NCI-H2107 (cell line): ENCODE measurements at places on chromosomes 11 and 22.

DNA sequence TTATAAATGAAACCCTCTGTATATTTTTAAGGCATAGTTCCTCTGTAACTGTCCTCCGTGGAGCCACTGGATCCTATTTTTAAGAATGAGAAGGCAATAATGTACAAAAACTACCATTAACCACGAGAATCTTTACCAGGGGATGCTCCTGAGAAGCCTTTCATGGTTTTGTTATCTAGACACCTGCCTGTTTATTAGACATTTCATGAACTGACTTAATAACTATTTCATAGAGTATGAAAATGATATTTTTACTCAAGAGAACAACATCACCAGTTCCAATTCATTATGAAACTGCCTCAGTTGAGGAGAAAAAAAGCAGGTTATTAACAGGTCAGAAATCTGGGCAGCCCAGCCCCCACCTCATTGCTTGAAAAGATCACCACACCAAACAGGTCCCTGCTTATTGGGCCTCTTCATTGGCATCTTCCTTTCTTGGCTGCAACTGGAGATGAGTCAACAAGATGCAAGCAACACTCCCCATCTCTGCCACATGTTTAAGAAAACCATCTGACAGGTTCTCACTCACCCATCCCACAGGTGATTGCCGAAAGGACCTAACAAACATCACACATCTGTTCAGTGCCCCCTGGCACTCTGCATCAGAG, 27.8 kb downstream of the ETS1 start:
- DNase-seq, result no peak

GRCh38 chr11:6402561-6402981, 12.3 kb downstream of the SMPD1 start:
- no peak for DNase-seq

GRCh38 chr11:16883174-16883573, 131.0 kb downstream of the PLEKHA7 start:
- peak; percentile 46 for DNase-seq

DNA sequence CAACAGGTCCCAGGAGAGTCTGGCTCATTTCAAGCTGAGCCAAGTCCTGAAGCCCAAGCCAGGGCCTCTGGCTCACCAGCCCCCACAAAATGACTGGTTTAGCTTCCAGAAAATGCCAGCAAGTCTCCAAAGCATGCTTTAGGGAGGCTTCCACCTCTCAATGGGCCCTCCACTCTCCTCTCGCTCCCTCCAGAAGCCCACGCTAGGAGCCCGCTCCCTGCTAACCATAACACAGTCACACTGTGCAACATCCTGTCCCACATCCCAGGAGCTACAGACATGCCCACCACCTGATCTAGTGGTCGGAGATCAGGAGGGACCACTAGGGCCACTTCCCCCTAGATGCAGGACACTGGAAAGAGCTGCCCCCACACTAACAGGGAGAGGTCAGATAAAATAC, 6.9 kb downstream of the SULT4A1 start:
- no peak for DNase-seq

GRCh38 chr11:27642954-27643353, 57.3 kb downstream of the BDNF start:
- no peak for DNase-seq

- DNase-seq, result no peak
Observed at GRCh38 chr11:47318166-47318565, 34.3 kb downstream of the MYBPC3 start.

- DNase-seq, result no peak
Observed at GRCh38 chr22:28801845-28802594, 1.7 kb upstream of the XBP1 start.

DNA sequence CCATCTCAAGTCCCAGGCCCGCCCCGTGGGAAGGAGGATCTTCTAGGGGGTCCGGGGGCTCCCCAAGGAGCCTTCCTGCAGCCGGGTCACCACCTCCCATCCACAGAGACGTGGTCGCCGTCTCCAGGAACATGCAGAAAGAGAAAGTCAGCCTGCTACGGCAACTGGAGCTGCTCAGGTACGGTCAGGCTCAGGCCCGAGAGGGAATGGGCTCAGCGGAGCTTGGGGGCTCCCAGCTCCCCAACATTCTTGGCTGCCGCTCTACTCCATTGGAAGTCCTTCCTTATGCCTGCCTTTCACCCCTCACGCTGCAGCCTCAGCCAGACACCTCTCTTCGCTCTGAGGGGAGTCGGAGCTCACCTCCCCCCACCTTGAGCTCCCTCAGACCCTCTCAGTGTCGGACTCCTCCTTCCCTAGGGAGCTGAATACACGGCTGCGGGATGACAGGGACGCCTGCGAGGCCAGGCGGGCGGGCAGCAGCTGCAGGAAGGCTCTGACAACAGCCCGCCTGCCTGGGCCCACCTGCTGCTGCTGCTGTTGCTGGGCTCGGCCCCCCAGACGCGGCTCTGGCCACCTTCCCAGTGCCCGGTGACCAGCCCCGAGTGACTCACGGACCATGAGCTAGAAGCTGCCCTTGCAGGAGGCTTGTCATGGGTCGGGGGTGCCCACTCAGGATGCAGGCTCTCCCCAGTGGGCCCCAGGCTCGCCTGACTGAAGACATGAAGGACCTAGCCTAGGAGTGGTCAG, 1.5 kb upstream of the CD151 start:
- DNase-seq, result no peak

GRCh38 chr11:12289667-12290476, 87.5 kb upstream of the PARVA start:
- no peak for DNase-seq

DNA sequence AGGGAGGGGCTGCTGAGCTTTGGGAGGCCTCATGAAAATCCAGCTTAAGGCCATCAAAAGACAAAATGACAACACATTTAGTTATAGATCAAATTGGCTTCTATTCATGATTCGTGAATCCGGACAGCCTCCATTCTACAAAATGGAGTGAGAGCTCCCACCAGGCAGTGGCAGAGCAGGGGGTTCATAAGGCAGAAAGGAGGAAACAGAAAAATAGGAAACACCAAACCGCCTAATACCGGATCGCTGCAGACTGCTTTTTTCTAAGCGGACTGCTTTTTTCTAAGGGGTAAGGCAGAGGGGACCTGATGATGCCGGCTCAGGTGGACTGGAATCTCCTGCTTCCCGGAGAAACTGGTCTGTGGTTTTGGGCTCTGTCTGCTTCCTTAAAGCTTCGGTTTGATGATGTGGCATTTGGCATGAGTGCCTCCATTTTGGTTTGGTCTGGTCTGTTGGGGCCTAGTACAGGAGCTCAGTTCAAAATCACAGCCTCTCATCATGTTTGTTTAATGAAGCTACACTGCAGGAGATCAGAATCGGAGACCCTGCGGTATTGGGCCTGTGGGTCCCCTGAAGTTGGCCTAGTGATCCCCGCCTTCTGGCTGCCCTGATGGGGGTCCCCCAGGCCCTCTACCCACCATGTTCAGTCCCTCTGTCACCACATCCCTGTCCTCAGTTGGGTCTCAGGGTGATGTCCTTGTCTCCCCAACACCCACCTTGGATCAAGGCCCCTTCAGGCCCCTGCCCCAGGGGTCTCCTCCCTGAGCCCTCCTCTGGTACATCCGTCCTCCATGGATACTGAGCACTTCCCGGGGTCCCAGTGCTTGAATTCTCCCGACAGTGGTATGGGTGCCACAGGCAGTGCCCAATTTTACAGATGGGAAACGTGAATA, 1.2 kb downstream of the ALDH3B1 start:
- no peak for DNase-seq

- no peak for DNase-seq
Observed at GRCh38 chr22:41770715-41771468, 29.6 kb upstream of the CCDC134 start.

DNA sequence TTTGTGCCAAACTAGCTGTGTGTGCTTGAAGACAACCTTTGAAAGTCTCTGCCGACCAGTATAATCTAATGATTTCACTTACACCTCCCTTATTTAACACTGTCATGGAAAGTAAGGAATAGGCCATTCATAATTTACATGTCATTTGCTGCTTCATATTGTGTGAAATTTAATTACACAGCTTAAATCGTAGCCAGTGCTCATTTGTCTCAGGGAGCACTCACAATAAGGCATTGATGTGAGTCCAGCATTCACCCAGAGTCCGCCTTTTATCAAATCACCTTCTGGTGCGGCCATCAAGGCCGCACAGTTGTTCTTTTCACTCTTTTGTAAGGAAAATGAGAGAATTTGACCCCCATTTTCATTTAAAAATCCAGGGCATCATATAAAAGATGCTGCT, 46.9 kb downstream of the PAX6 start:
- DNase-seq, result no peak

- DNase-seq, result no peak
Observed at GRCh38 chr11:131675121-131675888, 304.9 kb downstream of the NTM start.

GRCh38 chr11:121035780-121036179, 11.9 kb downstream of the TBCEL start:
- DNase-seq, result no peak

DNA sequence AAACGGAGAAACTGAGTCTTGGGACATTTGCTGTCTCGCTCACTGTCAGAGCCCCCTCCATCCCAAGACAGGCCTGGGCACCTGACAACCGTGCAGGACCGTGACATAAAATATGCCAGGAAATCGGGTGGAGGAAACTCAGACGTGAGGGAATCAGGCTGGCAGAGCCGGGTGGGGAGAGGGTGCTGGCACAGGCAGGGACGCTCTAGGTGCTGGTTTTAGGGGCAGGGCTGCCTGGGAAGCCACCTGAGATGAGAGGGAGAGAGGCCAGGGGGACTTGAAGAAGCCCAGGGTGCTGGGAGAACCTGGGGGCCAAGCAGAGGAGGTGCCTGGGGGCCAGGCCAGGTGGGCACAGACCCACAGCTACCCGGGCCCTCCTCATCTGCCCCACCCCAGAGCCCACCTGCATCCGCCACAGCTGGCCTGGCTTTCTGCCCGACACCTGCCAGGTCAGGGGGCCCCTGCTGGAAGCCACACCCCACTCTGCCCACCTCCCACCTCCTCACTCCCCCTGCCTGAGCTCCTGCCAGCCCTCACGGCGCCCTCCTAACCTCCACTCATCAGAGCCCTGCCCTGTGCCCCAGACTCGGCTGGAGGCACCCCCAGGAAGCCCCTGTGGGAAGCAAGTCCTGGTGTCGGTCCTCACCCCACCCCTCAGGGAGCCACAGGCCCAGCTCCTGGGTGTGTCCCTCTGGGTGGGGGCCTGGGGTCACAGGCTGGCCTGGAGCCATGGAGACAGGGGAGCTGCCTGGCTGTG, 27.3 kb upstream of the MUC5AC start:
- no peak for DNase-seq

GRCh38 chr11:133955081-133955891, 1.5 kb downstream of the IGSF9B start:
- peak; percentile 33 for DNase-seq

DNA sequence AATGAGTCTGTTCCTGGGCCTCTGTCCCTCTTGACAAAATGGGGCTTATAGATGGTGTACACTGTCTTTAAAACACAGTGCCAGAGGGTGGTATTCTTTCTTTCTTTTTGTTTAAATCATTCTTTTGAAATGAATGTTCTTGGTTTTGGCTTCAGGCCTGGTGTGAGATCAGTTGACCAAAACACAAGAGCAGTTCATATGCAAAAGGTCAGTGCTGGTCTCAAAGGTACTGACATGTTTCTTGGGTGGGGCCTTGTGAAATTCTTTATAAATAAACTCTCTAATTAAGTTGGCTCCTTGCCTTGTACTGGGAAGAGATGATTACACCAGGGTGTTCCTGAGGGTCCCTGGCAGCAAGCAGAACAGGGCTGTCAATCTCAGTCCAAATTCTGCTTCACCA, 110.0 kb downstream of the FBXO7 start:
- DNase-seq, result no peak

DNA sequence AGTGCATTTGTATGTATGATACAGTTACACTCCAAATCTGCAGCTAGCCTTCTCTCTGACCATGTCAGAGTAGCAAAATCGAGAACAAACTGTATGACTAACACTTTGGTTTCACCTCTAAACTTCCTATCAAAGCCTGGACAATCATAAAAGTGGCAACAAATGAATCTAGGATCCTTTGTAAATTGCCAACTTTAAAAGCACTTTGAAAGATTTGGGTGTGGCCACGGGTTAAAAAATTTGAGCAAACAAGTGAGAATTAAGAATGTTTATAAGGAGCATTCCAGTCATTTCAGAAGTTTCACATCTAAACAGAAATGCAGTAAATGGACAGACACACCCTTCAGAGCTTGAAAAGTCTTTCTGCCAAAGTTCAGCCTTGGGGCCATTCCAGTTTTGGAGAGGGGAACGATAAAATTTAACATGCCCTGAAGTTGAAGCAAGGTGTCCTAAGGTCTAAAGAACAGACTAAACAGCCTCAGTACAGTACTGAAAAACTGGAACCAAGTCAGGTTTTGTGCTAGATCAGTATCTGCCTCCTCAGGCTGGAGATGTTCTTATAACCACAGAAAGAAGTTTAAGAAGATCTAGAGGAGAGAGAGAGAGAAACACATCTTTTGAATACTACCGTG, 181.9 kb upstream of the BDNF start:
- DNase-seq, result no peak

DNA sequence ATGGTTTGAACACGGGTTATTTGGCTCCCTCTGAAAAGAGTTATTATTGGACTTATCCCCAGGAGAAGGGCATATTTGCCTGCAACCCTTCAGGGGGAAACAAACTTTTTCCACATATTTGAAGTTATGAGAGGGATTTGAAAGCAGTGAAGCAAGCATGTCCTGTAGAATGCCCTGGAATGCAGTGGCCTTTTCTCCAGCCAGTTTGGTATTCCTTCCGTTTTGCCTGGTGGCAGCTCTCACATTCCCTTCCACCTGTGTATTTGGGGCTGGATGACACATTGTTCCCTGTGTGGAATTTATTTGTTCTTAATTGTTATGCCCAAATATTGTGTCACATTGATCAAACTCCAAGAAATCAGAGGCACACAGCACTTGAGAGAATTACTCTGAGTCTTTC, 59.0 kb downstream of the OSBP2 start:
- DNase-seq, result no peak

- no peak for DNase-seq
Observed at GRCh38 chr11:110530900-110531741, 101.4 kb downstream of the FDX1 start.

GRCh38 chr11:75869661-75870455, 54.8 kb downstream of the UVRAG start:
- DNase-seq, result no peak

GRCh38 chr11:96256215-96257011, 86.6 kb downstream of the MAML2 start:
- DNase-seq, result no peak

- DNase-seq, result no peak
Observed at GRCh38 chr22:42714768-42715390, 5.8 kb downstream of the A4GALT start.

DNA sequence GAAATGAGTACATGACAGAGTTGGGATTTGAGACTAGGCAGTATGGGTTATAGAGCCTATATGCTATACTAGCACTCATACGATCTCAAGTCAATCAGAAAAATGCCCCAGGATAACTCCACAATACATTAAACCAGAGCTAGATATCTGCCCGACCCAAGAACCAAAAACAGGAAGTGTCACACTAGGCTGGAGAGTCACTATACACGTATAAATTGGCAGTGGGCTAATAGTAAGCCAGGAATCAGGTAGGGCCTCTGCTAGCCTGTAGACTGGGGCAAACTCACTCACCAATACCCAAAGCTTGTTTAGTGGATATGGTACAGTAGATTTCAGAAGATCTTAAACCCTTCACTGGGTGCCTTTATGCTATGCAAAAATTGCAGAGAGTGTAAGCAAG, 16.2 kb upstream of the EIF4G2 start:
- no peak for DNase-seq
